ENCODE measurements at places on chromosomes 7 and 10.

DNA sequence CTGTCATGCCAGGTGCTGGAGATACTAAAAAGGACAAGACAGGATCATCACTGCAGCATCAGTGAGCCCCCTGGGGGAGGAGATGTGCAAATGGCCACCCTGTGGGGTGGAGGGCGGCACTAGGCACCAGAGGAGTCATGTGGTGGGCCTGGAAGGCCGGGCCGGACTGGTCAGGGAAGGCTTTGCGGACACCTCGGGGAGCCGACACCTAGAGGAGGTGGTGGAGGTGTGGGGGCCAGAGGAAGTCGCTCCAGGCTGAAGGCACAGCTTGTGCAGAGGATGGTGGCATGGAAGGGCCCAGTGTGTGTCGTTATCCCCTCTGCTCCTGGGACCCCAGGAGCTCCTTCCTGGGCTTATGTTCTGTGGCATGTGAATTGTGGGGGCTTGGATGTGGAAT is 437.7 kb downstream of the RPS24 start:
- DNase-seq, result no peak

DNA sequence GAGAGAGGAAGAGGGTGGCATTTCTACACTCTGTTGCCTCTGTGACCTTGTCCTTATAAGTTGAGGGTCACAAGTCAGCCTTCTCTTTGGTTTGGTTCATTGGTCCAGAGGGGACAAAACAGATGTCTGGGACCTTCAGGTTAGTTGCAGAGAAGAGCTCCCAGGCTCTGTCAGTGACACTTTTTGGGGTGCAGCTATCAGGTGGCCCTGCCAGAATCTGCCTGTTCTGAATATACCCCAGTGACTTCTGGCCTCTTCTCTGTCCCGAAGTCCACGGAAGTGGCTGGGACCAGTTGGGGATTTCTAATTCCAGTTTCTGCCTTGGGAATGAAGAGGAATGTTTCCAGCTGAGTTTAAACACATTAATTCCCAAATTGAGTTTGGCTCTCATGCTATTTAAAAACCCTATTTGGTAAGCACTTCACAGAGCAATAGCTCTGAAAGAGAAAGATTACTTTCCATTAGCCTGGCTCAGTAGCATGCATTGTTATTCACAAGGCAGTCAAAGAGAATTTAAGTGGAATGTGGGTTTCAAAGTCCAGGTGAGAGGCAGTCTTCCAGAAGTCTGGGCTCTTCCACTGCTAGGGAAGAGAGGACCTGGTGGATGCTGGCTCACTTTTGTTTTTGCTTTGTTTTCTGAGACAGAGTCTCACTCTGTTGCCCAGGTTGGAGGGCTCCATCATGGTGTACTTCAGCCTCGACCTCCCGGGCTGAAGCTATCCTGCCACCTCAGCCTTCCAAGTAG is 237.8 kb upstream of the GALNT17 start:
- DNase-seq, result no peak

DNA sequence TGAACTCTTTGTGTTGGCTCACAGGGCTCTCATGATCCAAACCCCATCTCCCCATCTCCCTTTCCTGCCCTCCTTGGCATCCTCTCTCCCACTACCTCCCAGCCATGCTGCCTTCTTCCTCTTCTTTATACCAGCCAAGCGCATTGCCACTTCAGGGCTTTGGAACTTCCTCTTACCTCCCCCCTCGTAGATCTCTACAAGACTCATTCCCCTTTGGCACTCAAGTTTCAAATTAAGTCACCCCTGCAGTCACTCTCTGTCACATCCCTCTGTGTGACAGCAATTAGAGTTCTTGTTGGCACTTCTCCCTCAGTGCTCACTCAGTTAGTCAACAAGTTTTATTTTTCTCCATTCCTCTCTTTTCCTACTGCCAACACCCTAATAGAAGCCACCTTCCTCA is 20.8 kb upstream of the NRP1 start:
- DNase-seq, result no peak

- no peak for DNase-seq
Observed at GRCh38 chr10:86100581-86101061, 266.0 kb downstream of the GRID1 start.

DNA sequence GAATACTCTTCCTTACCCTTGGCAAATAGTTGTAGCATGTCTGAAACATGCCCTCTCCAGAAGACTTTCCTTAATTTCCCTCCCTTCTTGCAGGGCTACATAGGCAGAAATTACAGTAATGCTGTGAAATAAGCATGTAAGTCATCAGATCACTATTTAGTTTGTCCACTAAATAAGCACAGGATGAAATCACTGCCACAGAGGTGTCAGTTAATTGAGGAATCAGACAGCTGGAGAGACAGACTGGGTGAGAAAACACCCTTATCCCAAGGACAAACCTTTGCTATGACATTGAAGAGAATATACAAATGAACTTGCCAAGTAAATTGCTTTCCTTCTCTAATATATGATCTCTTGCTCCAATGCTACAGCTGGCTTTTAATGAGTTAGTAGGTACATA is 129.3 kb downstream of the CHRM2 start:
- no peak for DNase-seq

DNA sequence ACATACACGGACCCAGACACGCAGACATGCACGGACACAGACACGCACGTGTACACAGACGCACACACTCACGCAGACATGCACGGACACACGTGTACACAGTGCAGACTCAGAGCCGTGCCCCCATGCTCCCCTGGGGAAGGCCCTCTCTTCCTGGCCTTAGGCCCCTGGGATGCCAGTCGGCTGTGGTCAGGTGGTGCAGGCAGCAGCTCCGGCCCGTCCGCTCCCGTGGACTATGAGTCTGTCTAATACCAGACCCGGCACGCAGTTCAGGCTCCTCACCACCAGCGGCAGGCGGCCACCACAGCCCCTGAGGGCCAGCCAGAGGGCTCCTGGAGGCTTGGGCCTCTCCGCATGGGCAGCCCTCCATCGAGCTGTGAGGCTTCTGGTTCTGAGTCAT is 52.0 kb upstream of the NKX6-2 start:
- peak; percentile 44 for DNase-seq

- no peak for DNase-seq
Observed at GRCh38 chr10:71982269-71983178, 18.3 kb downstream of the CHST3 start.

DNA sequence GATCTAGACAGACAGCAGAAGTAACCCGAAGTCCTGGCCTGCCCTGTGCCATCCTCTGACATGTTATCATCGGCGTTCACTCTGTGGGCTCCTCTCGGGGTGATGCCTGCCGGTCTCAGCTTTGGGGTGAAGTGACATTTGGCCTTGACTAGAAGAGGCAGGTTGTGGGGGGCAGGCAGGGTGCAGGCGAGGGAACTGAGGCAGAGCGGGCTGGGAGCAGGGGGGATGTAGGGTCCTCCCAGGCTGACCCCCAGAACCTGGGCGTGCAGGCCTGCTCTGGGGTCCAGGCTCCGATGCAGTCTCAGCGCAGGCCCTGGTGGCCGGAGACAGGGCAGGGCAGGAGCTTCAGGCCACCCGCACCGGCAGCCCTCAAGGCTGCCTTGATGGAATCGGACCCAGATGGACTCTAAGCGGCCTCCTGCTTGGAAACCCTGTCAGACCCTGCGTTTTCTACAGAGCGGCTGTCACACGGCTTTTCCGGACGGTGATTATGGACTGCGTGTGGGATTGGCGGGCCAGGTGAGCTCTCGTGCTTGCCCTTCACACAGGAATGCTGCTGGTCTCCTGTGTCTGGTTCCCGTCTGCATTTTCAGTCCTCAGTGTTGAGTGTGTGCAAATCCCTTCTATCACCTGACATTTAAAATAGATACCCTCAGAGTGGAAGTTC is 842 bp upstream of the JAKMIP3 start:
- DNase-seq, result no peak

DNA sequence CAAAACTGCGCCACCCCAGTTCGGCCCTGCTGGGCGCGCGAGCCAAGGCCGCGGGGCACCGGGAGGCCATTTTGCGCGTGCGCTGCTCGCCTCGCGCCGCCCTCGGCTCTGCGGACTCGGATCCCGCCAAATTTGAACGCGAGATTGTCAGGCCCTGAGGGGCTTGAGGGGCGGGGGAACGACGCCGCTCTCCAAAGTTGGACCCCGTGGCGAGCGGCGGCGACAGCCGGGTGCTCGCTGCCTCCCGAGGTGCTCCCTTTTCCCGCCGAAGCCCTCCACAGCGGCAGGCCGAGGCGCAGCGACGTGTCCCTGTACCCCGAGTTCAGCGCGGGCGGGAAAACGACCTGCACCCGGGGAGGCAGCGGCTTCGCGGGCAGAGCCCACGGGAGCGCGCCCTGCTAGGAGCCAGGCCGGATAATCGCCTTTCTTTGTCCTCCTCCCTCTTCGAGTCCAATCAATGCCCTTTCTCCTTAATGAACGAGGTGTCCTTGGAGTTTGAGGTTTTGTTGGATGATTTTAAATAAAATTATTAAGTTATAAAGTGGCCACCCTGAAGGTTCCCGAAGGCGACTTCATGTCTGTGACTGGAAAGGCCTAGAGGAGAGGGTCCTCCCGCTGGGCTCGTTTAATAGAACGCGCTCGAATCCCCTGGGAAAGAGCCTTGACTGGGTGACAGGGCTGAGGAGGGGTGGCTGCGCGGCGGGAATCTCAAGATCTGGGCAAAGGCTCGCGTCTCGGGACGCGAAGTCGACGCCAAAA is 10.7 kb upstream of the SPAG6 start:
- DNase-seq, result no peak

DNA sequence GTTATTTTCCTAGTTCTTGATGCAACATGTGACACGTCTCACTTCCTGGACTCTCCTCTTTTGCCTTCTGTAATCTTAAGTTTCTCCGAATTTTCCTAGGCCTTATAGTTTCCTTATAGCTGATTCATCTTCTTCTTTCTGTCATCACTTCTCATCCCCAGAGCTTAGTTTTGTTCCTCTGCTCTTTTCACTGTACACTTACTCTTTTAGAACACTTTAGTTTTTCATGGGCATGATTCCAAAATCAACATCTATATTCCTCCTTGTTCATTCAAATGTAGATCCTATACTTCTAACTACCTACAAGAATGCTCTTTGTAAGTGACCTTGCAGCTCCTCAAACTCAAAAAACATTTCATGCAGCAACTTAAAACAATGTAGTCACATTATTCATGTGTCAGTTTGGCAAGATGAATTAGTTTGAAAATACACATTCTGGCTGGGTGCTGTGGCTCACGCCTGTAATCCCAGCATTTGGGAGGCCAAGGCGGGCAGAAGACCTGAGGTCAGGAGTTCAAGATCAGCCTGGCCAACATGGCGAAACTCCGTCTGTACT is 13.1 kb upstream of the SLC26A3 start:
- DNase-seq, result no peak

GRCh38 chr7:46948716-46949115 is 633.2 kb downstream of the TNS3 start:
- no peak for DNase-seq

DNA sequence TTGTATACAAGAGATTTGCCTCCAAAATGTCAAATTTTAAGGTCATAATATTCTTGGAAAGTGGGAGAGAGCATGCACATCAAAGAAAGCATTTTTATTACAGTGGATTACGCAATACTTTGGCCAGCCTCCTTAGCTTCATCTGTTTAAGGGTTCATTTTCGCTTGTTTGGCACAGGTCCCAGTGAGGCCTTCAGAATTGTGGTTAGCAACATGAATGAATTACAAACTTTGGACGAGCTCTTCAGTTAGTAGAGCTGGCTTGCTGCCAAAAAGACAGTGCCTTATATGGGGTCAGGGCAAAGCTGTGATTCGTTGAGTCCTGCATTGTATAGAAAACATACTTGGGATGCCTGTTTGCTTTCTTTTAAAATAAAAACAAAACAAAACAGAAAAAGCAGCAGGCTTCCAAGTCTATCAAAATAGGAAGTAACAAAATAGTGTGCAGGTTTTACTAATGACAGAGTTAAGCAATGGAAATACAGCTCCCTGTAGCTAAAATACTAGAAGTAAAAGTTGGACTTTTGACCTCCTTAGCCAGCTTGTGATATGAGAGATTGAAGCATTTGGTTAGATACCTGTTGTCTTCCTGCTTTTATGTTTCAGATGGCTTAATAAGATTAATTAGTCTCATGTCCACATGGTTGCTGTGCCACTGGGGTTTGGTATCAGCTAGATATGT is 190.8 kb downstream of the MLLT10 start:
- peak; percentile 60 for DNase-seq

- DNase-seq, result no peak
Observed at GRCh38 chr10:97207131-97207530, 21.4 kb upstream of the SLIT1 start.

- DNase-seq, result no peak
Observed at GRCh38 chr10:21976739-21977138, 26.8 kb downstream of the DNAJC1 start.

- no peak for DNase-seq
Observed at GRCh38 chr7:95672434-95672833, 76.1 kb upstream of the PDK4 start.

GRCh38 chr7:22291977-22292376 is 65.0 kb downstream of the RAPGEF5 start:
- DNase-seq, result no peak

- DNase-seq, result no peak
Observed at GRCh38 chr10:85612378-85612775, 754.2 kb downstream of the GRID1 start.

DNA sequence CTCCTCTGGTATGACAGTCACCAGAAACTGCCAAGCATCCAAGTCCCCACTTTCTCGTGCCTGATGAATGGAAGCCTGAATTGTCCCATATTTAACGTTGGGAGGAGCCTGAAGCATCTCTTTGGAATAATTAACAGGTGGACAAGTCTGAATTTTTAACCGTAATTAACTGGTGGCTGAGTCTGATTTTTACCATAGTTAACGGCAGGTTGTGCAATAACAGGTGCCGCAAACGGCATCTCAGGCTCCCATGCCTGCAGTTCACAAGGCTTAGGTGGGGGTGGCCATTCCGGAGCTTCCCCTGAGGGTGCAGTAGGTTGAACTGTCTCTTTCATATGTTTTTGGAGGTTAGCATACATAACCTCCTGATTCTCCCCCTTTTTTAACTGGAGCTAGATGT is 2.0 kb upstream of the GIMAP4 start:
- DNase-seq, result no peak

- no peak for DNase-seq
Observed at GRCh38 chr10:33612551-33612950, 278.1 kb upstream of the NRP1 start.

DNA sequence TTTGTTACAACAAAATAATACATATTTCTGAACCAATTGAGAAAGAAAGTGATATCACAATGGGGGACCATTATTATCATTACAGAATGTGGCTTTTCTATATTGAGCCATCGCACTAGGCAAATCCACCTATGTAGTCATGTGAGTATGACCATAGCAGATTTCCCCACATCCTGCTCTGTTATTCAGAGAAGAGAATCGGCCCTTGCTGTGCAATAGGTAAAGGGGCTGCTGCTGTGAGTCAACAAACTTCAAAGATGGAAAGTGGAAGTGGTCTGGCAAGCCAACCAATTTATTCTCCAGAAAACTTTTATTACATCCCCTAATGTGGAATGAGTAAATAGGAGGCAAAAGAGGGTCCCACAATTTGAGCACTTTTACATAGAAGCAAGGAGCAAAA is 573.4 kb downstream of the ETV1 start:
- no peak for DNase-seq

DNA sequence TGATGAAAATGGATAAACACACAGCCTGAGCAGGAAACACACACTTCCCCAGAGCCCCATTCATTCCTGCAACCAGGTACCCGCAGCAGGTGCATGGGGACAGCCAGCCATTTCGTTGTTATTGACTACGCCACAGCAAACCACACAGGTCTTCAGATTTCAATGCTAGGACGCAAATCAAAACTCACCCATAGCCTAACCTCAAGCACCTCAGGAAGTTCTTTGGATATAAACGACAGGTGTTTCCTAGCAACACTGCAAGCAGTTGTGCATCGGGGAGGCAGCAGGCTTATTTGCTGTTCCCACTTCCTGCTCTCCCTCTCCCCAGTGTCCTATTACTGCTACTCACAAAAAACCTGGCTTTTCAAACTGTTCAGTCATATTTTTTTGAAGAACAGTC is 176.5 kb upstream of the FRMD4A start:
- DNase-seq, result no peak

GRCh38 chr10:88119160-88119559 is 255.7 kb downstream of the PTEN start:
- DNase-seq, result no peak
